ENCODE measurements at places on chromosomes 7 and 10. TPM values are rescaled to one million over a fixed set of nuclear protein-coding genes. Genes with fewer than 3 reads are reported as not detected.

DNA sequence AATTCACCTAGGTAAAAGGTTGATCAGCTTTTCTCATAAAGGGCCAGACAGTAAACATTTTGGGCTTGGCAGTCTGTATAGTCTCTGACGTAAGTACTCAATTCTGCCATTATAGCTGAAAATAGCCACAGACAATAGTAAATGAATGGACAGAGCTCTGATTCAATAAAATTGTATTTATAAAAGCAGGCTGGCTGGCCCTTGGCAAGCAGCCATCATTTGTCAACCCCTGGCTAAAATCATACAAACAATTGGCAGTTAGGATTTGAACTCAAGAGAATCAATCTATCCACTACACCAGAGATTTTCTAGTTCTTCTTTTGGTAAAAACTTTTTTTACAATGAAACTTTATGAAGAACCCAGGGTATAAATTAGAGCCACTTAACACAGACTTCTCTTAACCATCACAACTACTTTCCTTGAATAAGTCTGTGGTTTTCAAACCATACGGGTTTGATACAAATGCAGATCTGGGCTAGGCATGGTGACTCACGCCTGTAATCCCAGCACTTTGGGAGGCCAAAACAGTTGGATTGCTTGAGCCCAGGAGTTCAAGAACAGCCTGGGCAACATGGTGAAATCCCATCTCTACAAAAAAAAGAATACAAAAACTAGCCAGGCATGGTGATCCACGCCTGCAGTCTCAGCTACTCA is 124.5 kb downstream of the SLC16A9 start:
- DNase-seq: peak; percentile 7

DNA sequence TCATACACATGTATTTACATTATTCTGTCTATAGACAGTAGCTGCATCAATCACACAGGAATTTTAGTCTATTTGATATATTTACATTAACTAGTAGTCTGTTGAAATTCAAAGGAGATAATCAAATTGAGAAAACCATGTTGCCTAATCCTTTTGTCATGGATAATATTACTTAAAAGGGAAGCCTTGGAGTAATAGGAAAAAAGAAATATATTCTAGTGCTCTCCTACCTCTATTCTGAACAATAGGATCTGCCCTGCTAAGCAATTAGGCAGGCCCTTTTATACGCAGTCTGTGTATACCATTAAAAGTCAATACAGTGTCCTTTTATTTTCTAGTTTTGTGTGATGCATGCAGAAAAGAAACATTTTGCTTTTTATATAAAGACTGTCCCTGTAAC is 24.5 kb downstream of the UMAD1 start:
- DNase-seq: no peak

DNA sequence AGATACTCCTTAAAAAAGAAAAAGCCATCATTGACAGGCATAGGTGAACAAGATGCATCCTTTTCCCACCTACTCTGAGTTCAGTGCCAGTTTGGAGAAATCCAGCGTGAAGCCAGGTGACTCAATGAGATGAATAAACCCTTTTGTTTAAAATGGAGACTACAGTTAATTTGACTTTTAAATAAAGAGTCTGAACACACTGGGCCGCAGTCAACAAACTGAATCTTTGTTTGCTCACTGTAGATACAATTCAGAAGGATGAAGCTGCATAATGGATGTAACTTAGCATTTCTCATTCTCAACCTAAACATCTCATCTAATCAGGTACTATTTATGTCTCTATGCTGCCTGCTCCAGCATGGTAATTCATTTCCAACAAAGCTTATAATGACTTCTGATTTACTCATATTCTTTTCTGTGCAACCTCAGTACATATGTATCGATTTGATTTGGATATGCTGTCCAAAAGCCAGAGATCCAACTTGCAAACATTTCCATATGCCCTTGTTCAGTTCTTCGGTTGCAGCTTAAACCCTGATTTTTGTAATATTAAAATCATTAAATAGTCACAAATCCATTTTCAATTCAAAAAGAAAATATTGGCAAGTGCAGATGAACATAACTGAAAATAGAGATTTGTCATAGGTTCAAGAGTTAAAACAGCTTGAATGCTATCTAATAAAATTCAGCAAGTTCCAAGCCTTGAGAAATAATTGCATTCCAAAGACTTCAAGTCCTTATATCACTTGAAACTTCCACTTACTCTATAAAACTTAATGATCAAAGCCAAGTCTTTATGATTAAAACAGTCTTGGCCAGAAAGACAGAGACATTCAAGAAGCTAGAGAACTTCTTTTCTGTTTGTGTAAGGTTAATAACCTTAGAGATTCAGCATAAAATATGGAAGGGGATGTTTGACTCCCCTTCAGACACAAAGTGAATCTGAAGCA is 67.8 kb downstream of the CPVL start:
- DNase-seq: no peak

DNA sequence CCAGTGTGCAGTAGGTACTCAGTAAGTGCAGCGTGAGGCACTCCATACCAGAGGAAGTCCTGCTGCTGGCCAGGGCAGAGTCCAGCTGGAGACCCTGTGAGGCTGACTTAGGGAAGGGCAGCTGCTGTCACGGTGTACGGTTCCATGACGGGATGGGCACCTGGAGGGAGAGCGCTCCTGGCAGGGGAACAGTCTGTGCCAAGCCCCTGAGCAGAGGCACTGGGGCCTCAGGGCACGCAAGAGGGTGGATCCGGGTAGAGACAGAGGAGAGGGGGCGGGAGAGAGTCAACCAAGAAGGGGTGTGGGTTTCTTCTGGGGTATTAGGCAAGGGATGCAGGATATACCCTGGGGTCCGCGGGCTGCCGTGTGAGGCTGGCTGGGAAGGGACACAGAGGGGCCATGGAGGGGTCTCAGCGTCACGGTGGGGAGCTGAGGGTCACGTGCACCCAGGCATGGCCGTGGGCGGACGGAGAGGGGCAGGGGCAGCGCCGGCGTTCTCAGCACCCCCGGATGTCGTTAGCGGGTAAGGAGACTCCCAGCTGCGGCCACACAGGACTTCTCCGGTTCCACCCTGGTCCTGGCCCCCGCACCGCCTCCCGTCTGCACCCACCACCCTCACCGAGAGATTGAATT is 70.5 kb downstream of the MICALL2 start:
- DNase-seq: no peak

DNA sequence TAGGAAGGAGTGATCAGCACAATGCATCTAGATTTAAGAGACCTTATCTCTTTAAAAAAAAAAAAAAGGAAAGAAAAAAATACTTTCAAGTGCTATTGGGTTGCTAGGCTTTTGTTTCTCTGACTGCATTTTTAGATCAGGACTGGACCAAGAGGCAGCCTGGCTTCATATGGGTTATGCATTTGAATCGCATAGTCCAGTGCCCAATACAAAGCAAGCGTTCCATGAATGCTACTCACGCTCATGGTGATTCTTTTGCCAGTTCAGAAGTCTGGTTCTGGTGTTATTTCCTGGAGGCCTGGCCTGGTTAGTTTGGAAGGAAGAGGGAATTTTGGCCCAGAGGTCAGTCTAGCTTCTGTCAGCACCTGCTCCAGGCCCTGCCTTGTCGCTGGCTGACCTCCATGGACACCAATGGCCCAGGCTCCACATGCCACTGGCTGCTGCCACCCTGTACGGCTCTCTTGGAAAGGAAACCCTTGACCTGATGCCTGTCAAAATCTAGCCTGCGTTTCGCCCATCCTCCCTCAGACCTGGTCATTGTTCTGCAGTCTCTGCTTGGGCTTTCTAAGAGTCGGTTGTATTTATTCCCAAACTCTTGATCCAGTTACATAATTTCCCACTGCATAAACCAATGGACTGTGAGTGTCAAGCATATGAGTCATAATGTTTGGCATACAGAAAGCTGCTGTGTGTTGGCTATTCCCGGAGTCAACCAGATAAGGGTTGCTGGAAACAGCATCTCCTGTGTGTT is 74.3 kb upstream of the MKX start:
- DNase-seq: peak; percentile 63

- DNase-seq: no peak
Observed at GRCh38 chr10:17445400-17445998, 8.9 kb downstream of the ST8SIA6 start.

DNA sequence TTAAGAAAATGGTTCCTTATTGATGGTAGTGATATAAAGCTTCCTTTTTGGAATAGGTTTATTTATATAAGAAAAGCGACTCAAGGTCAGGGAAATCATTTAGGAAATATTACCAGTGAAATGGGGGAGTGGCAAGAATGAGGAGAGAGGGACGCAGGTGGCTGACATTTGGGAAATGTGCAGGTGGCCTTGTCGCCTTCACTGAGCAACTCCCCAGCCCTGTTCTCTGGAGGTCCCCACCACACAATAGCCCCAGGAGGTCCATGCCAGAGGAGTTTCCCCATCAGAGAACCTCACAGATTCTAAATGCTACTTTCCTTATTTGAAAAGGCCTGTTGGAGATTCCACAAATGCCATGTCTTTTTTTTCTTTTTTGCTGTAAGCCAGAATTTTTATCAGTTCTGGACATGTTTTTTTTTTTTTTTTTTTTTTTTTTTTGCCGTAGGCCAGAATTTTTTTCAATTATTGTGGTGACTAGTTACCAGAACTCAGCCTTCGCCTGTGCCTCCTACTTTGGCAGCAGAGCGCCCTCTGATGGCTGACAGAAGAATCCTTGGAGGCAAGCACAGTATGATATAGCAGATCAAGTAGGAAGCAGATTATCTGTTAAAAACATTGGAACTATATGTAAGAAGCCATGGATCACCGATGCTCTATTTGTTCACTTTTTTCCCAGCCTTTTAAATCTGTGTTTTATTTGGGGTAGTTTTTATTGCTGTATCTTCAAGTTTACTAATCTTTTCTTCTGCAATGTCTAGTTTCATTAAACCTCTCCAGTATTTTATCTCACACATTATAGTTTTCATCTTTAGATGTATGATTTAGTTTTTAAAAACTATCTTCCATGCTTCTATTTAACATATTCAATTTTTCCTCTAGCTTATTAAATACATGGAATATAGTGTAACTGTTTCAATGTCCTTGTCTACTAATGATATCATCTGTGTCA is 18.6 kb downstream of the OPALIN start:
- DNase-seq: peak; percentile 65

Gene INHBA
- total RNA-seq: 1.3 TPM

Gene VWDE
- total RNA-seq: 0.50 TPM

Gene TSPAN13
- 41.2 TPM for total RNA-seq

Gene AIFM2
- total RNA-seq: 14.0 TPM

Gene ANLN
- 2.0 TPM for total RNA-seq

Gene TLX1
- total RNA-seq: not detected

Data from adrenal gland (tissue), 19 donors.